Amniotic epithelial cell (primary cell): ENCODE measurements at places on chromosomes 5 and 9.

DNA sequence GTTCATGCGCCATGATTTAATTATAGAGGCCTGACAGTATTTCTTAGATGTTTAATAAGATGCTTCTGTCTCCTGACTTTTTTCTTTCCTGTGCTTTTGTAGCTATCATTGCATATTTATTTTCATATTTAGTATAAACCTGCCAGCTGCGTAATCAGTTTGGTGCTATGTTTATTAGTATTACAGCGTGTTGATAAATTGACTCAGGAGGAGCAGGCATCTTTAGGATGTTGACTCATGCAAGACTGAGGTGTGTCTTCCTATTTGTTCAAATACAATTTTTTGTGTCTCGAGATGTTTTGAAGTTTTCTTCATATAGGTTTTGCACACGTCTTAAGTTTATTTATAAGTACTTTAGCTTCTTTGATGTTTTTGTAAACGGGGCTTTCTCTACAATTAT lies 35.9 kb upstream of the EXOC3 start:
- DNase-seq = no peak

GRCh38 chr9:133761641-133762248 lies 23.6 kb upstream of the SARDH start:
- DNase-seq = no peak

DNA sequence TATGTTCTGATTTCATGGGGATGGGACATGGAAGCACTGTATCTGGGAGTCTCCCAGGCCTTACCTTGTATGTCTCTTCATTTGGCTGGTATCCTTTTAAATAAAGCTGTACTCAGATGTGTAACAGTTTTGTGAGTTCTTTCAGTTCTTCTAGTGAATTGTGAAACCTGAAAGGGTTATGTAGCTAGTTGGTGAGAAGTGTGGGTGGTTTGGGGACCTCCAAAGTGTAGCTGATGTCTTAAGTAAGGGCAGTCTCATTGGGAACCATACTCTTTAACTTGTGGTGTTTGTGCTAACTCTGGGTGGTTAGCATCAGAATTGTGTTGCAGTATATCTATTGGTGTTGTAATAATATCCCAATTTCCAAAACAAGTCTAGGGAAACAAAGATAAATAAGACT lies 166.9 kb upstream of the CCNH start:
- no peak for DNase-seq

- DNase-seq = no peak
Measured at GRCh38 chr9:71136696-71137095, 15.3 kb upstream of the TRPM3 start.

- DNase-seq = no peak
Measured at GRCh38 chr5:169009123-169009522, 291.8 kb downstream of the SLIT3 start.

DNA sequence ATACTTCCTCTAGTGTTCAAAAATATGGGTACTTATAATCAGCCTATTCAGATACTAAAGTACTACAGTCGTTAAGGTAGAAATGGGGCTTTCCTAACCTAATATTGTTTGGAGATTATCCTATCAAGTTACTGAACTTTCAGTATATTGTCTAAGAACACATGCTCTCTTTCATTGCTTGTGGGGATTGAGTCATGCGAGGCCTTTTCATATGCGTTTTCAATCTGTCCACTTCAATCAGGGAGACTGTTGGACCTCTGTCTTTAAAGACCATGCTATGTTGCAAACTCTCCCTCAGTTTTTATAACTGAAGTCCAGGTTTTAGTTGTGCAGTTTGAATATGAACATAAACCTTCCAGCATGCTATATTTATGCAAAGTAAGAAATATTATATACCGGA lies 15.0 kb downstream of the PRR16 start:
- peak; percentile 24 for DNase-seq
